Stimulated activated CD4-positive, alpha-beta T cell treated with anti-CD3 and anti-CD28 coated beads, Interleukin-15, amount 100 ng/mL, for 48 hours (primary cell): ENCODE measurements at places on chromosomes 5 and 9.

- peak; percentile 45 for DNase-seq
Measured at GRCh38 chr9:127426756-127427155, 2.6 kb downstream of the ZNF79 start.

DNA sequence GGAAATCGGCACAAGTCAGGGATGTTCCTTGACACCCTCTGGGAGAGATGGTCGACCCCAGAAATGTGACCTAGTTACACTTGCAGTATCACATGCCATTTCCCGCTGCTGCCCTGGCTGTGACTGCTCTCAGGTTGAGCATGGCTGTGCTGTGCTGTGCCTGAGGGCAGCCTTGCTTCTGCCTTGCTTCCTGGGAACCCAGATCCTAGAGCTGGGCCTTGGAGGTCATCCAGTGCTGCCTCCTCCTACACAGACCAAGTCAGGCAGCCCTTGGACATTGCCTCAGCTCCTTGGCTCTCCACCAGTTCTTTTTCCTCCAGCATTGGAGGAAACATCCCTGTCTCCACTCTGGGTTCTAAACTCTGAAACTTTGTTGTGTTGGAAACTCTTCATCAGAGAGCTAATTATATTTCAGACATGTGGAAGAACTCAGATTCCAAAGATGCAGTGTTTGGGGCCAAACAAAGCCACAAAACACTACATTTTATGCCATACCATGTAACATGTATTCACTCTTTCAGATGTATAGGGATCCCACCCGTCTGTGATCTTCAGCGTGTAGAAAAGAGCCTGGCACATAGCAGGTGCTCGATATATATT lies 6.1 kb downstream of the MAMDC2 start:
- DNase-seq: no peak

DNA sequence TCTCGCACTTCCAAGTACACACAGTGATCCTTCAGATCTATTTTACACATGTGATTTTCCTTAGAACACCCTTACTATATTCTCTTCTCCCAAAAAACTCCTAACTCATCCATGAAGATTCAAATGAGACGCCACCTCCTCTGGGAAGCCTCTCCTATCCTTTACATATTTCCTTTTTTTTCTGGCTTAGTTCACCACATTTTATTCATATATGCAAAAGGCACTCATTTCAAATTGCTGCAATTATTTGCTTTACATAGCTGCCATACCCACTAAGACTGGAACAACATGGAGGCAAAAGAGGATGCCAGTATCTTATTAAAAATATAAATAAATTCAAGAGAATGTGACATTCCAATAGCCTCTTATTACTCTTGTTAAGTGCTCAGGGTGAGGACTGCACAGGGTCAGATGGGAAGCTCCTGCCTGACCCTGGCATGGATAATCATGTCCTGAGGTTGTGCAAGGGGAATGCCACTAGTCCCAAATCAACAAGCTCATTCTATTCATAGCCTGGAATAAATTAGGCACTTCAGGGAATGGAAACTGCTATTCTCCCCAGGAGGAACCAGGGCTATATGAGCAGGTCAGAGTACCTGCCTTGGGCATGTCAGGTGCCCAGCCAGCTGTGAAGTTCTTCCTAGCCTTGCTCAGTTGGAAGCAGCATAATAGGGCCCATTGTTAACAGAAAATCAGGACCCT lies 262.9 kb downstream of the FBXL17 start:
- no peak for DNase-seq

GRCh38 chr9:112334432-112334841 lies 1.0 kb upstream of the PTBP3 start:
- peak; percentile 20 for DNase-seq

- DNase-seq: no peak
Measured at GRCh38 chr9:131469356-131469755, 33.4 kb upstream of the POMT1 start.

GRCh38 chr9:69307446-69308205 lies 17.4 kb upstream of the ENTREP1 start:
- DNase-seq: no peak

- DNase-seq: no peak
Measured at GRCh38 chr5:163439092-163439425, 1.7 kb downstream of the CCNG1 start.

DNA sequence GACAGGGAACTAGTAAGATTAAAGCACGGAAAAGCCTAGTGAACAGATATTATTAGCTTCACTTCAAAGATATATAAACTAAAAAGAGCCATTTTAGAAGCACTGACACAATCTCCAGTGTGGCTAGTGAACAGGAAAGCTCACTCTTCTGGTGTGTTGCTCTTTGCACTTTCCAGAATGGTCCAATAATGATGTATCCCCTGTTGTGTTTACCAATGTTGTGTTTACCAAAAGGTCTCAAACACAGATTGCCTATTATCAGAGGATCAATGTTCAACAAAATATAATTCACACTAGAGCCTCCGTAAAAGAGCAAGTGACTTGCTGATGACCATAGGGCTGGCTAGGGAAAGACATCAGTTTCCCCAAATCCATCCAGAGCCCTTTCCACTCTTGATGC lies 11.6 kb downstream of the KLHL3 start:
- DNase-seq: no peak

DNA sequence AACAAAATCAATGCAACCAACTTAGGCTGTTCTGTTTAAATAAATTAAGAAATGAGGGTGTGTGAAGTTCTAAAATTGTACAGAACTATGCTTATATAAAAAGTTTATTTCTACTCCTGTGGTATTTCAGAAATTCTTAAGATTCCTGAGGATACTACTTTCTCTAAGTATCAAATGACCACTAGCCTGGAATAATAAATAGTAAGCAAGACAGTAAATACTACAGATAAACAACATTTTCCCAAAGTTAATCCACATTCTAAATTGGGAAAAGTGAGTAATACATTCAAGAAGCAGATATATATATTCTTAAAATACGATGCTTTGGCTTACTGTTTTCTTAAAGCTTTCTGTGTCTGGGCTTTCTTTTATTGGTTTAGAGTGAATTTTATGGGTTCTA lies 29.5 kb downstream of the CCNH start:
- no peak for DNase-seq

DNA sequence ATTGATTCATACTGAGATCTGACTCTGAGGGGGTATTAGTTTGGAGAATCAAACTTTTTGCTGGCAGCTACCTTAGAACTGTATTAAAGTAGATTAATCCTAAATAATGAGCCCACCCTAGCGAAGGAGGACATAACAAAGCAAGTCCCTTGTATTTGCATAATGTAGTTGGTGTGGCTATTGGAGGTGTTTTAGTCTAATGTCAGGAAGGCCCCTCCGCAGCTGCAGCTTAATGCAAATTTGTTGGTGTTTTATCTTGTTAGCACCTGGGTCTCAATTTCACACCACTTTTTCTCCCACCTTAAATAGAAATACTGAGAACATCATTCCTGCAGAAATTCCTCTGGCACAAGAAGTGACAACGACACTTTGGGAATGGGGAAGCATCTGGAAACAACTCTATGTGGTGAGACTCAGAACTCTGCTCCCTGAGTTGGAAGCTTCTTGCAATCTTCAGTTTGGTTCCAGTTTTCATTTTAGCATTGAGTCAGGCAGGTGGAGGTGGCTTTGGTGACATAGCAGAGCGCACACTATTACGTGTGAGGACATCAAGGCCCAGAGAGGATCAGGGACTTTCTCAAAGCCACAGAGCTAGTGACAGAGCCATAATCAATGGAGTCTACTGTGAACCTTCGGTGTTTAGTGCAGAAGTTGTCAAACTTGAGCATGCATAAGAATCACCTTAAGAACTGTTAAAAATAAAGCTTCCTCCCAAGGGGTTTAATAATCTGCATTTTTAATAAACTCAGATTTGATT lies 33.9 kb downstream of the DOCK2 start:
- no peak for DNase-seq

DNA sequence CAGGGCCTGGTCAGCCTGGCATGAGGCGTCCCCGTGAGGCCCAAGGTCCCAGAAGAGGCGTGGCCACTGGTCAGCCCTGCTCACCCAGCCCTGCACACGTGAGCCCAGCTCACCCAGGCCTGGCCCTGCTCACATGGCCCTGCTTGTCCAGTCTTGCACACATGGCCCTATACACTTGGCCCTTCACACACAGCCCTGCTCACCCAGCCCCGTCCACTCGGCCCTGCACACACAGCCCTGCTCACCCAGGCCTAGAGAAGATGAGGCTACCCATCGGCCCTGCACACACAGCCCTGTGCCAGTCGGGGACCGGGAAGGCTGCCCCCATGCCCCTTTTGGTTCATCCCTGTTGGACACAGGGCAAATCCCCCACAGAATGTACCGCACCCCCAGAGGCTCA lies 28.4 kb downstream of the ZDHHC11B start:
- DNase-seq: no peak

GRCh38 chr9:93064392-93065134 lies 6.1 kb downstream of the SUSD3 start:
- DNase-seq: peak; percentile 88

GRCh38 chr5:171055875-171056454 lies 194.1 kb downstream of the RANBP17 start:
- DNase-seq: no peak

- no peak for DNase-seq
Measured at GRCh38 chr9:137306066-137306849, 4.2 kb upstream of the NRARP start.
